ENCODE measurements at places on chromosomes 12 and 14.

DNA sequence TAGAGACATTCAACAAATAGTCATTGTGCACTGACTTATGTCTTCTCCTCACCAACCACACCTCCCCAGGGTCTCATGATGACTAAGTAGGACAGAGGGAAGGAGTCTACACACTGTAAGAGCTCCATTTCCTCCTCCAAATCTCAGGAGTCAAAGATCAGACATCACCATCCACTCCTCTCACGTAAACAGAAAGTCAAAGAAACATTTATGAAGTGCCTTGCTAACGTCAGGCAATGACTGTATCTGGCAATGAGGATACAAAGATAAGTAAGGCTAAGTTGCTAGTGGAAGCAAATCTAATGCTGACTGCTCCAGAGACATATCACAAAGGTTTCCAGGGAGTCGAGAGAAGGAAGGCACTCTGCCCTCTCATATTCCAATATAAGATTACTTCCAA, 88.9 kb downstream of the SLC2A13 start:
- DNase-seq = no peak

- DNase-seq = peak; percentile 47
Observed at GRCh38 chr12:7130701-7131501, 730 bp downstream of the CLSTN3 start.

DNA sequence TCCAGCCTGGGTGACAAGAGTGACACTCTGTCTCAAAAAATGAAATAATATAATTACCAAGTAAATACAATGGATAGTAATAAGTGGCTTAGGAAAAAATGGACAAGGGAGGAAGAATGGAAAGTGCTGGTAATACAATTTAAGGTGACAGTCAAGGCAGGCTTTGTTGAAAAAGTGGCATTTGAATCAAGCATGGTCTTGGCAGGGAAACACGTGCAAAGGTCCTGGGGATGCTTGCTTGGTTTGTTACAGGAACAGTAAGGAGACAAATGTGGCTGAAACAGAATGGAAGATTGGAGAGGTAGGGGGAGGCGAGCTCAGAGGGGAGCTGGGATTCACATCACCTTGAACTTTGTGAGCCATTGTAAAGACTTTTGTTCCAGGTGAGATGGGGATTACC, 153.2 kb downstream of the TMEM132C start:
- no peak for DNase-seq

GRCh38 chr12:116299665-116300328, 22.3 kb upstream of the MED13L start:
- DNase-seq = no peak

DNA sequence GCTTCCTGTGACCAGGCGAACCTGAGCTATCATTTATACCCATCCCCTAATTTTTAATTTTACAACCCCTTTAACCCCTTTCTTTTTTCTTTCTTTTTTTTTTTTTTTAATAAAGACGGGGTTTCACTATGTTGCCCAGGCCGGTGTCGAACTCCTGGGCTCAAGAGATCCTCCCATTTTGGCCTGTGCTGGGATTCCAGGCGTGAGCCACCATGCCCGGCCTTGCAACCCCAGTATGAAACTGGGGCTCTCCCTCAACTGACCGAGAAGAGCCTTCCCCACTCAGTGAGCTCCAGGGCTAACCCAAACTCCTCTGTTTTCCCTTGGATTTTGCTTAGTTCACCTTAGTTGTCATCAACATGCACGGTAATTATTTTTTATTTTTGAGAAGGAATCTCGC, 992 bp downstream of the CPSF2 start:
- no peak for DNase-seq

DNA sequence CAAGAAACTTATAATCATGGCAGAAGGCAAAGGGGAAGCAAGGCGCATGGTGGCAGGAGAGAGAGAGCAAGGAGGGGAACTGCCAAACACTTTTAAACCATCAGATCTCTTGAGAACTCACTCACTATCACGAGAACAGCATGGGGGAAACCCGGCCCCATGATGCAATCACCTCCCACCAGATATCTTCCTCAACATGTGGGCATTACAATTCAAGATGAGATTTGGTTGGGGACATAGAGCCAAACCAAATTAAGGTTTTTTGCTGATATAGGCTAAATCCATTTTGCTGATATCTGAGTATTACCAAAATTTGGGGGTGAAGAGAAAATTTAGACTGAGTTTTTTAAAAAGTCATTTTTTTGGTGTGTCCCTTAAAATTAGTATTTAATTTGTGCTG, 54.9 kb upstream of the TMX1 start:
- no peak for DNase-seq

- DNase-seq = no peak
Observed at GRCh38 chr12:52350786-52351185, 16.5 kb downstream of the KRT85 start.

- no peak for DNase-seq
Observed at GRCh38 chr14:64721391-64721791, 17.2 kb downstream of the PLEKHG3 start.

DNA sequence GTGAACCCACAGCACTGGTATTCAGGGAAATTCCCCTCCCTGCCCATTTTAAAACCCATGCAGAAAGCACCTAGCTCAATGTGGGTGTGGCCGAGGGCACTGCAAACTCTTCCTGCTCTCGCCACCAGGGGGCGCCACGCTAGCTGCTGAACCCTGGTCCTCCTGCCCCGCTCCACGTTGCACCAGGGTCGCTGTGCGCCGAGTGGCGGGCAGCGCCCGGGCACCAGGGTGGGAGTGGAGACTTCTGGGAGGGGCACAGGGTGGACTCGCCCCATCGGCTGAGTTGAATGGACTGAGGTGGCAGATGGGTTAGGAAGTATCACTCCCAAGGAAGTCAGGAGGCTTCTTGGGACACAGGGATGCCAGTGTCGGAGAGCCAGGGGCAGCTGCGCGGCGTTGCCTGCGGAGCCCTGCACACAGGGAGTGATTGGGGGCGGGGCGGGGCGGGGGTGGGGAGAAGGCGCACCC, 48.1 kb upstream of the BCL11B start:
- DNase-seq = peak; percentile 65

- DNase-seq = no peak
Observed at GRCh38 chr12:113227686-113228391, 6.6 kb downstream of the TPCN1 start.

DNA sequence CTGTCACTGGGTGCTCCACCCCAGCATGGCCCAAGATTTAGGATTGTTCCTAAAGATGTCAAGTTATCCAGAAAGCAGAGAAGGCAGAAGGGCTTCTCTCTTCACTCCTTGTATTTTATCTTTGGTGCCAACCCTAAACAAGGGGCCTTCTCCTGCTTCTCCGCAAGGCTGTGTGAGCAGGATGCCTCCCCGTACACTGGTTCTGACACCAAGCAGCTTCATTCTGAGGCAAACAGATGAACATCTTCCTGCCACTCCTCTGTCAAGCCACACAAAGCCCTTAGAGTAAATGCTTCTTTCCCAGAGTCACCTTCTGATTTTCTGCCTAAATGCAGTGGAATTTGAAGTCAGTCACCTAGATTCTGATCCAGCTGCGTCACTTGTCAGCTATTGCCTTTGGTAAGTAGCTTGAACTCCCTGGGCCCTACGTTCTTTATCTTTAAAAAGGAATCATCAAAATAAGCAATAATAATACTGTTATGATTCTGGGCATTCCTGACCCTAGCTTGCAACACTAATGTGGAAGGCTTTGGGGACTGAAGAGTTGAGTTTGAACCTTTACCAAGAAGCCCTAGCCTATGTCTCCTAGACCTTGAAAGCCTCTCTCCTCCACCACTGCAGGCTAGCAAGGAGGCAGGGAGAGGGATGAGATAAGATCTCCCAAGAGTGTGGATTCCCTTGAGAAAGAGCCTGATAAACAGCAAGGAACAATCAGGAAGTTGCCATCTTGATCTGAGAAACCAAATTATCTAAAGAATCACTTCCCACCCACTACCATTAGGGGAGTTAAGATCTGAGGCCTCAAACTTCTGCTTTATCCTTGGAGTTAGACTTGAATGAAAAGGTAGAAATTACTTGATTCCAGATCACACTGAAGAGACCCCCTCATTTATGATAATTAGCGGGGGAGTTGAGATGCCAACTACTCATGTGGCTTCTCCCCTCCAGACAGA, 5.7 kb downstream of the KRT73 start:
- no peak for DNase-seq

DNA sequence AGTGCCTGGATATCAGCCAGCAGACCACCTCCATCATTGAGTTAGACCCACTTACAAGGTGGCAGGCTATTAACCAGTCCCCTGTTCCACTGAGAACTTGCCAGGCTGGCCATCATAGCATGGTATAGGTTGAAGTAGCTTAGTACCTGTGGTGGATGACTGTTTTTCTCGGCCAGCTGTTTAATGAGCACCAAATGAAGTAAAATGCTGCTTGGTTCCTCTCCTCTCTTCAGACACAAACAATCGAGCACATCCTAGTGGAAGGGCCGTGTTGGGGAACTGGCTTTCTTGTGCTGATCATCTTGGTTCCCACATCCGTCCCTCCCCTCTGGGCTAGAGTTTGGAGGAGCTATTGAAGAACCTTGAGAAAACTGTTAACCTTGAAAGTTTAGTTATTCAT, 486.2 kb downstream of the RAD51B start:
- no peak for DNase-seq

DNA sequence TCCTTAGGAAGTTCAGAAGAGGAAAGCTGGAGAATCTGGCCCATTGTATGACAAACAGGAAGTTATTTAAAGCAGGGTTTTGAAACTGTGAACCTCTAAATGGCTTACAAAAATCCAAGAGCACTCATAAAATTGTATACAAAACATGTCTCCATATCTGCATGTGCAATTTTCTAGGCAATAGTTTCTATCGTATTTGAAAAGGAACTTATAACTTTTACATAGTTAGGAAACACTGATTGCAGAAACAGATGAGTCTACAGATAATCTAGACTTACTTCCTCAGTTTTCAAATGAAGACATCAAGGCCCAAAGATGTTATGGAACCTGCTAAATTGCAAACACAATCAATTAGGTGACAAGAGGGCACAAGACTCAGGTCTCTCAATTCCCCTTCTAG, 53.3 kb upstream of the ETV6 start:
- no peak for DNase-seq

- DNase-seq = no peak
Observed at GRCh38 chr12:267581-268482, 5.2 kb upstream of the SLC6A13 start.

DNA sequence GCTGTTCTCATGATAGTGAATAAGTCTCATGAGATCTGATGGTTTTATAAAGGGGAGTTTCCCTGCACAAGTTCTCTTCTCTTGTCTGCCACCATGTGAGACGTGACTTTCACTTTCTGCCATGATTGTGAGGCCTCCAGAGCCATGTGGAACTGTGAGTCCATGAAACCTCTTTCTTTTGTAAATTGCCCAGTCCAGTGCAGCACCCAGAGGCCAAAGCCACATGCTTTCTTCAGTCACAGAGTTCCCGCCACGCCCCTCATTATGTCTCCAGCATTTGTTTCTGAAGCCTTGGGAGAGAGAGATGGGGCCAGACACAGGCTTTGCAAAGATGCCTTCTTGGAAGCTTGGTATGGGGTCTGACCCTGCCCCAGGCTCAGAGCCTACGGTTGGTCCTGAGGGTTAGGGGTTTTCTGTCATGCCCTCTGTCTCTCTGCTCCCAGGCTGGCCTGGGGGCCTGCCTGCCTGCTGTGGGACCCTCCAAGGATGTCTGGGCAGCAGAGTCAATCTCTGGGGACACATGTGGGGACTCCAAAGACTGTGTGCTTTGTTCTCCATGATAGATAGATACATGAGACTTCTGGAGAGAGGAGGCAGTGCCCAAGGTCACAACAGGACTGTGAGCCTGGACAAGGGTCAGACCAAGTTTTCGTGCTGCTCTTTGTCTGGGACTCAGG, 114.1 kb upstream of the PRMT8 start:
- DNase-seq = no peak

- DNase-seq = no peak
Observed at GRCh38 chr12:51779876-51780275, 68.6 kb downstream of the FIGNL2 start.

- no peak for DNase-seq
Observed at GRCh38 chr14:52219488-52220084, 47.9 kb upstream of the PTGDR start.

Data from GM19239 (cell line).